ENCODE measurements at places on chromosomes 6 and 20. TPM values are rescaled to one million over a fixed set of nuclear protein-coding genes. Genes with fewer than 3 reads are reported as not detected.

KCNQ2 gene
- not detected for total RNA-seq

PROCR gene
- total RNA-seq: 228 TPM

PRICKLE4 gene
- 2.2 TPM for total RNA-seq

HTR1E gene
- total RNA-seq: not detected

EFCAB8 gene
- total RNA-seq: 0.60 TPM

PRKN gene
- 0.60 TPM for total RNA-seq

COL20A1 gene
- not detected for total RNA-seq

RBM24 gene
- 6.0 TPM for total RNA-seq

AARS2 gene
- 18.0 TPM for total RNA-seq

HLA-E gene
- 271 TPM for total RNA-seq

TP53TG5 gene
- not detected for total RNA-seq

DLK2 gene
- not detected for total RNA-seq

LAMA2 gene
- total RNA-seq: 0.99 TPM

SYNDIG1 gene
- not detected for total RNA-seq

PGC gene
- not detected for total RNA-seq

GRM1 gene
- total RNA-seq: not detected

POPDC3 gene
- 1.7 TPM for total RNA-seq

ECT2L gene
- total RNA-seq: not detected

GSTA2 gene
- total RNA-seq: not detected

BICRAL gene
- total RNA-seq: 7.1 TPM

SLC17A2 gene
- not detected for total RNA-seq

STMN3 gene
- 1.7 TPM for total RNA-seq
